ENCODE measurements at places on chromosomes 4 and X. TPM values are rescaled to one million over a fixed set of nuclear protein-coding genes. Genes with fewer than 3 reads are reported as not detected.
A peak's percentile ranks its signal among the peaks of the same experiment; 100 is the strongest.

GRCh38 chr4:133624744-133625143 lies 475.6 kb downstream of the PCDH10 start:
- DNase-seq: no peak

- DNase-seq: peak; percentile 73
These were observed 458 bp downstream of the GRIPAP1 start for GRCh38 chrX:49001521-49002090.

The GUCY1A1 gene
- total RNA-seq: not detected

DNA sequence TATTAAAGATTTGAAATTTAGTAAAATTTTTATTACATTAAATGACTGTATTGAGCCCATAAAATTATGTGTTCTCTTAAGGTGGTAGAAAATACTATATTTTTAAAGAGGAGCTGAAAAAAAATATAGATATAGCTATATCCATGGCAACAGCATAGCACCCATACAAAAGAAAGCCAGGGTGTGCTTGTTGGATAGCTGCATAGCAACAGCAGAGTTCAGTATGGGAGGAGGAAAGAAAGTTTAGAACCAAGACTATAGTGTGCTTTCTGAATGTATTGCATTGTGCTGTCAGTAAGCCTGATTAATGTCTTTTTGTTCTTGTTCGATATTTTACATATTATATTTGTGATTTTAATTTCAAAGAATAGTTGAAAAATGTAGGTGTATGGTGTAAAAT lies 78.4 kb downstream of the GRID2 start:
- DNase-seq: no peak

The NLGN3 gene
- total RNA-seq: 2.7 TPM

DNA sequence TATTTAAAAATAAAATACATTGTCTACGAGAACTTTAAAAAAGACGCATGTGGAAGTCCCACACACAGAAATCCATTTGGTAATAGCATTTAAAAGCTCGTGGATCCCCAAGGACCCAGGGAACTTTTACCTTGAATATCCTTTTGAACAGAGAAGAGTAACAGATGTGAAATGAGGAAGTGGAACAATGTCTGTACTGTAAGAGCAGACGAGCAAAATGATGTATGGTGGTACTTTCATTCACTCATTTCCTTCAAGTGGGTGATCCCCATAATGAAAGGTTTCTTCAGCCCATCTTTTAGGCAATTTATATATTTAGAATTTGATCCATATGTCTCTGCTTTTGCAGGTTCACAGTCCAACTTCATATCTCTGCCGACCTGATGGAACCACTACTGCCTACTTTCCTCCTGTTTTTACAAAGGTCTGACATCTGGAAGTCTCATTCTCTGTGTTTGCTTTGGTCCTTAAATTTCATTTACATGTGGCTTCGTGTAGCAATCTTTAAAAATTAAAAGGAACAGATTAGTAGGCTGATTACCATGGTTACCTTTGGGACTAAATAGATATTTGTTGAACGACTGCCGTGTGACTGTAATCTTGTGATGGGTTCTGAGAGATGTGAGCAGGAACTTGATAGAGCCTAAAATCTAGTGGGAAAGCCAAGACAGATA lies 188.4 kb downstream of the PALLD start:
- DNase-seq: no peak

DNA sequence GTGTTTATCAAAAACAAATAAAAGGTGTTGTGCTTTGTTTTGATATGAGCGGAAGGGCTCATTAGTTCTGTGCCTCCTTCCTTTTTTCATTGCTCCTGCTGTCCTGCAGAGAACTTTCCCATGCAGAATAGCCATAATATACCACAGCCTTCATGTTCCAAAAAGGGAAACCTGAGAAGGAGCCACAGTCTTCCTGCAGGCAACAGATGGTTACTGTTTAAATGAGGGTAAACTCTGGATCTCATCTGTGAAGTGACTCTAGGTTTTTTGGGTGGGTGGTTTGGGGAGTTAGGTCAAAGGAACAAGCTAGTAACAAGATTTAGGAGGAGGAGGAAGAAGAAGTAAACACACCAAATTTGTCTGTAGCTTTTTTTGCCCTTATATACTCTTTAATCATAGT lies 131.8 kb downstream of the BMPR1B start:
- no peak for DNase-seq

DNA sequence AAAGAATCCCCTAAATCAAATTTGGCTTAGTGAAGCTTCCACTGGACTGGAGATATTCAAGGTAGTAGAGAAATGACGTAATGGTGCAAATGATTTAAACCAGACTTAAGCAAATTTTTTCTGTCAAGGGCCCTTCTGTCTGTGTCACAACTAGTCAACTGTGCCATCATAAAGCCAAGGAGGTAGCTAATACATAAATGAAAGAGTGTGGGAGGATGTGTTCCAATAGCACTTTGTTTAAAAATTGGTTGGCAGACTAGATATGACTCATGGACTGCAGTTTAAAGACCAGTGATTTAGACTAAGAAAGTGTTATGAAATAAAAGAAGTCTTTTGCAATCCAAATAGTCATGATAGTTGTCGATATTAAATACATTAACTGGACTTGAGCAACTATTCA lies 24.3 kb upstream of the TEX13C start:
- DNase-seq: no peak
